Posterior cingulate gyrus (tissue), 11 donors: ENCODE measurements at places on chromosomes 3 and 15.

GRCh38 chr3:98536456-98537017, 4.8 kb downstream of the GPR15 start:
- no peak for DNase-seq

- no peak for DNase-seq
Observed at GRCh38 chr3:82462977-82463376, 701.5 kb upstream of the GBE1 start.

- DNase-seq: no peak
Observed at GRCh38 chr3:99365979-99366378, 272.4 kb upstream of the COL8A1 start.

- no peak for DNase-seq
Observed at GRCh38 chr15:76353023-76353577, 16.5 kb downstream of the ISL2 start.

DNA sequence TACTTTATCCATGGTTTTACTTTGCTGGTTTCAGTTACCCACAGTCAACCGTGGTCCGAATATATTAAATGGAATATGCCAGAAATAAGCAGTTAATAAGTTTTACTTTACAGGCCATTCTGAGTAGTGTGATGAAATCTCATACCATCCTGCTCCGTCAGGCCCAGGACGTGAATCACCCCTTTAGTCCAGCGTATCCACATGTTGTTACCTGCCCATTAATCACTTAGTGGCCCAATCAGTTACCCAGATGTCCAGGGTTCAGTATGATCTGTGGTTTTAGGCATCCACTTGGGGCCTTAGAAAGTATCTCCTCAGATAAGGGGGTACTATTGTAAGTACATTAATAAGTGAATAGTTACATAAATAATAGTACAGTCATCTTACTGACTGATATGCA, 88.0 kb downstream of the TTBK2 start:
- DNase-seq: no peak

DNA sequence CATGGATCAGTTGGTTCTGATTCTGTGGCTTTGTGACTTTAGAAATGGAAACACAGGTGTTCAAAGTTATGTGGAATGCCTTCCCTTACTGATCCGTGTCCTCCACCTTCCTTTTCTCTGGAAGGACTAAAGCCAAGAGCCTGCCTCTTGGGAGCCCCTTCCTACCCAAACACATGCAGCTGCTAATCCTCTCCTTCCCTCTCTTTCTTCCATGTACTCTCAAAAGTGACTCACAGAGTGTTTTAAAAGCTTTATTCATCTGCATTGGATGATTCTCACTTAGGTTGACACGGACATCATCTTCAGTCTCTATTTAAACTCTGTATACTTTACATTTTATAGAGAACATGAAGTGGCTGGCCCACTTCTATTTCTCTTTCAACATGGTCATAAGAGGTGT, 856.5 kb upstream of the ARPP21 start:
- no peak for DNase-seq

DNA sequence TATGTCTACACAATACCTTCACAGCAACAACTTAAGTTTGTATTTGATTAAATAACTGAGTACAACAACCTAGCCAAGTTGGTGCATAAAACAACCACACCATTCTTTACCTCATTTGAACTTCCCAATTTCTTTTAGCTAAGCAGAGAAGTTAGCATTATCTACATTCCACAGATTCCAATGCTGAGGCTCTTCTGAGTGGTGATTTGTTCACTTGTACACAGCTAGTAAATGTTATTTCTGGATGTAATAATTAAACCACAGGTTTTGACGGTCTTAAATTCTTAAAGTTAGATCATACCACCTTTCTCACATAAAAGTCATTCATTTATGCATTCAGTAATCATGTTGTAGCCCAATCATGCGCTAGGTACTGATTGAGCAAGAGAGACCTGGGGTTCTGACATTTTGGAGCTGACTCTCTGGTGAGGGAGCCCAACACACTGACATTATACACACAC, 102.5 kb downstream of the SST start:
- DNase-seq: no peak

DNA sequence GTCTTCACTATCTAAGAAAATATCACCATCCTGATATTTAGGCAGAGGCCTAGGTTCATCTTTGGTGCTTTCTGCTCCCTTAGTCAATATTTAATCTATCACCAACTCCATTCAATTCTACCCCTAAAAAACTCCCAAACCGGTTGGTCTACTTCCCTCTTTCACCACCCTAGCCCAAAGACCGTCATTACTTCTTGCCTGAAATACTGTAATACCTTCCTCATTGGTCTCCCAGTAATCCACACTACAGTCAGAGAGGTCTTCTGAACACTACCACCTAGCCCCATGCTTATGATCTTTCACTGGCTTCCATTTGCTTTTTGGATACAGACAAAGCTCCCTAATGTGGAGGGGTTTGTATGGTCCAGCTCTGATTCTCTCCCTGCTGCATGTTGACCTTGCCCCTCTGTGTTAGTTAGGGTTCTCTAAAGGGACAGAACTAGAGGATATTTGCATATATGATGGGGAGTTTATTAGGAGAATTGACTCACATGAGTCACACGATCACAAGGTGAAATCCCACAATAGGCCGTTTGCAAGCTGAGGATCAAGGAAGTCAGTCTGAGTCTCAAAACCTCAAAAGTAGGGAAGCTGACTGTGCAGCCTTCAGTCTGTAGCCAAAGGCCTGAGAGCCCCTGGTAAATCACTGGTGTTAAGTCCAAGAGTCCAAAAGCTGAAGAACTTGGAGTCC, 36.4 kb upstream of the ATP2C1 start:
- DNase-seq: no peak

DNA sequence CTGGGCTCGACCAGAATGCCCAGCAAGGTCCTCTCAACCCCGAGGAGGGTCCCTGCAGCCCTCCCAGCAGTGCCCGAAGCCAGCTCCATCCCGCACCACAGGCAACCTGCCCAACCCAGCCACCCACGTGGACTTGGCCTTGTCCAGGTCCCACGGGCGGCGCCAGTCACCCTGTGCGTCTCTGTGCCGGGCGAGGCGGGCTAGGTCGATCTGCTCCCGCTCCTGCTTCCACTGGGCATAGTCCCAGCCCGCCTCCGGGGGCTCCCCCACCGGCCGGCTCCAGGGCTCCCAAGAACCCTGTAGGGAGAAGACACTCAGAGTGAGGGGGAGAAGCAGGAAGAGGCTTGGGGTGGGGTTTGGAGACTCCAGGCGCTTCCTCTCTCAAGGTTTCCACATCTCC, 3.1 kb downstream of the CCDC9B start:
- peak; percentile 80 for DNase-seq

DNA sequence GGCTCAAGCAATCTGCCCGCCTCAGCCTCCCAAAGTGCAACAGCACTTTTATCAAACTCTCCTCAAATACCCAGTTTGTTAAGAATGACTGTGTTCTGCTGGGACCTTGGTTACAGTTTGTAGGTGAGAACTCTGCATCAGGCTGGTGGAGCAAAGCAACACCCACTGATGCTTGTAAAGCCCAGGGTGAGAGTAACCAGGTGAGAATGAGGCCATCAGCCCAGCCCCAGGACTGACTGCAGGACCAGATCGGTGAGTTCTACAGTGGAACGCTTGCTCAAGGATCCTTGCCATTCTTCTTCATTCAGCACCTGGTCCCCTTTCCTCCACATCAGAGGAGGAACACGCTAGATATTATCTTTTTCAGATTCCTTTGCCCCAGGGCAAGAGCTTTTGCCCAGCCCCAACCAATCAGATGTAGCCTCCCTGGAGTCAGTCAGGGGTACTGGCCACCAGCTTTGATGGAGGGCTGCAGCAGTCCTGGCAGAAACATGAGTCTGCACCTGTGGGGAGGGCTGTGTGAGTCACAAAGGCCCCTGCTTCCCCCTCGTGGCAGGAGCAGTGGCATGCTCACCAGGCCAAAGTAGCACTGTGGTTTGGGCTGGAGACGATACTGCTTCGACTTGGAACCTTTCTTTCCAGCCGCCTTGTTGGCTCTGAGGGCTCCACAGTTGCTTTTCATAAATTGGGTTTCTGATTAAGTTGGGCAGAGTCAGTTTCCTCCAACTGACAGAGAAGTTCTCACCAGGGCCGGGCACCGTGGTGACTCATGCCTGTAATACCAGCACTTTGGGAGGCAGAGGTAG, 3.5 kb upstream of the SHISA5 start:
- peak; percentile 29 for DNase-seq

- no peak for DNase-seq
Observed at GRCh38 chr3:121566773-121567172, 976 bp upstream of the ARGFX start.

GRCh38 chr15:50134524-50135024, 15.5 kb upstream of the ATP8B4 start:
- DNase-seq: no peak

GRCh38 chr3:58326267-58326900, 6.3 kb upstream of the PXK start:
- no peak for DNase-seq

DNA sequence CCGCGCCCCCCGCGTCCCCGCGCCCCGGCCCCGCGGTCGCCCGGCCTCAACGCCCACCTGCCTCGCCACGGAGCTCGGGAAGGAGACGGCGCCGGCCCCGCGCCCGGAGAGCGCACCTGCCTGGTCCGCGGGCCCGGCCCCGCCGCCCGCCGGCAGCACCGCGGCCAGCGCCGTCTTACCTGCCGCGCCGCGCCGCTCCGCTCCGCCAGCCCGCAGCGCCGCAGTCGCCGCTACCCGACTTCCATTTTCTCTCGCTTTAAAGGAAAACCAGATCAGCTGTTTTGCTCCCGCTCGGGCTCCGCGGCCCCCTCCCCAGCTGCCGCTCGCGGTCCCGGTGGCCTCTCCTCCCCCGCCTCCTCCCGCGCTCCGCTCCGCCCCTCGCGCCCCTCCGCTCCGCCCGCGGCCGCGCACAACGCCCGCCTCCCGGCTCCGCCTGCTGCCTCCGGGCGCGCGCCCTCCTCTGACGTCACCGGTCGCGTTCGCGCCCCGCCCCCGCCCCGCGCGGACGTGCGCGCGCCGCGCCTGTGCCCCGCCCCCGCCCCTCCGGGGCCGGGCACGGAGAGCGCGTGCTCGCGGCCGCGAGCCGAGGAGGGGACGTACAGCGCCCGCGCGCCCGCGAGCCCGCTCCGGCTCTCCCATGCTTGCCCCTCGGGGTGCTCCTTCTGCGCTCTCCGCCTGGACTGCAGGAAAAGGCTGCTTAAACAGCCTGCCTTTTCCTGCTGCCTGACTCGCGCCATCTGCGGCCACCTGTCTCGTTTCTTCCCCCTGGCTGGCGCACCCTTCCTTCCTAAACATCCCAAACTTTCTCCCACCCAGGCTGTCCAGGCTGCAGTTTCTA, 159.8 kb upstream of the CHRNA7 start:
- peak; percentile 88 for DNase-seq

- DNase-seq: no peak
Observed at GRCh38 chr15:58015565-58015964, 49.9 kb downstream of the ALDH1A2 start.

DNA sequence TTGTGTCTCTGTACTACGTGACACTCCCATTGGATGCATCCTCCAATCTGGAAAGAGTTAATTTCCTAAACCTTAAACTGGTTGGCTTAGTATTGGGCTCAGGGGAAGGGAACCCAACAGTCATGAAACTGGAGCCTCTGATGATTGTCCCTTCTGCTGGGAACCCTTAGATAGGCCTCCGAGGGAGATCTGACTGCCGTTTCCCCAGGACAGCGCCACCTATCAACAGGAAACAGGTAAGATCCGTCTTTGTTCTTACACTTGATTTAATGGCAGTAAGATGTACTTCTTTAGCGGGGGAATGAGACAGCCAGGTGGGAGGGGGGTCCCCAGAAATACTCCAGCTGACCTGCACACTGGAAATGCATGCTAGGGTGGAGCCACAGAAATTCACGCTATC, 1749.6 kb downstream of the SI start:
- no peak for DNase-seq

DNA sequence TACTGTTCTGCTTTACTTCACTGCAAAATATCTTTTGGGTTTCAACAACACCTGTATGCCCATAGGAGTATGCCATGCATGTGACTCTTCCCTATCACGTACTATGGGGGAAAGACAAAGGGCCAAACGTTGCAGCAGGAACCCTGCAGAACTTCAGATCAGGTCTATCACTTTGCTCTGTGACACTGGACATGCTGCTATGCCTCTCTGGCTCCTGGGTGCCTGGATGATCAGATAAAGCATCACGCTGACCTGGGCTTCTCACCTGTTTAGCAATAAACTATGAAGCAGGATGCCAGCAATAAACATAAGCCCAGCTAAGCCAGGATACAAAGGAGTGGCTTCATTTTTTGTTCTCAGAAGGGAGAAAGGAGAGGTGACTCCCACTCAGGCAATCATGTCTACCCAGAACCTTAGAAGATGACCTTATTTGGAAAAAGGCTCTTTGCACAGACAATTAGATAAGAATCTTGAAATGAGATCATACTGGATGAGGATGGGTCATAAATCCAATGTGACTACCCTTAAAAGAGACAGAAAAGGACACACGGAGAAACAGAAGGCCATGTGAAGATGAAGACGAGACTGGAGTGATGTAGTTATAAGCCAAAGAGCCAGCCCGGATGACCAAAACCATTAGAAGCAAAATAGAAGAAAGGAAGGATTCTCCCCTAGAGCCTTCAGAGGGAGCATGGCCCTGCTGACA, 19.3 kb downstream of the POMGNT2 start:
- DNase-seq: no peak

DNA sequence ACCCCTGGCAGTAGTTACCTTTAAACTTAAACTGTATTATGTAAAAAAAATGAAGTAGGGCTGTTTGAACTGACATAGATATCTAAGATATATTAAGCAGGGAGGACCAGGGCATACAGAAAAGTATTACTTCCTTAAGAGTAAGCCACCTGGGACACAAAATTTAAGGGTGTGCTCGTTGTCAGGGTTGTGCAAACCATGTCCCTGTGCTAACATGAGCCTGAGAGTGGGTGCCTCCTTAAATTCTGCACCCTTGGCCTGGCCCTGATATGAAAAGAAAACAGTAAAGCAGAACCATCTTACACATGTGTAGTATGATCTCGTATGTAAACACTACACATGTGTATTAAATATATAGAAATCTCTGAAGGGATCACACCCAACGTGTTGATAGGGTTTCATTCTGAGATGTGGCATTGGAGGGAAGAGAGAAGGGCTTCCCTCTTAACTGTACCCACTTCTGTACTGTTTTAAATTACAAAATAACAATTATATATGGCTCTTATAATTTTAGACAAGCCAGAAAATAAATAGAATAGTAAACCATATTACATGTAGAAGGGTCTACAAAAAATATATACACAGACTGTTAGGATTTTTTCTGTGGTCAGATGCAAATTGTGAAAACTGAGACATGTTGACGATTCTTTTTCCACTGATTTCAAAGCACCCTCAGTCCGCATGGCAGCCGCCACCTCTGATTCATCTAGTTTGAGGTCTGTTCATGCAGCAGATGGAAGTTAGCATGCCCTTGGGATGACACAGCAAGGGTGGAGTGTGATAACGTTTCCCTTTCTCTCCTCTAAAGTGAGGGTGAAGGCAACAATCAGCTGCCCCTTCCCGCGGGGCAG, 400.8 kb upstream of the PROK2 start:
- DNase-seq: no peak

GRCh38 chr3:119636249-119636648, 24.1 kb downstream of the POPDC2 start:
- DNase-seq: no peak

DNA sequence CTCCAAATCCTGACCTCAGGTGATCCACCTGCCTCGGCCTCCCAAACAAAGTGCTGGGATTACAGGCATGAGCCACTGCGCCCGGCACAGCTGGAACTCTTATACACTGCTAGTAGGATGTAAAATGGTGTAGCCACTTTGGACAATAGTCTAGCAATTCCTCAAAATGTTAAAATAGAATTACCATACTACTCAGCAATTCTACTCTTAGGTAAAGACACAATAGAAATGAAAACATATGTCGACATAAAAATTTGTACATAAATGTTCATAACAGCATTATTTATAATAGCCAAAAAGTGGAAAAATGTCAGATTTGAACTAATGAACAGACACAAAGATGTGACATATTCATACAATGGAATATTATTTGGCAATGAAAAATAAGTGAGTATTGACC, 33.4 kb downstream of the RAD18 start:
- DNase-seq: no peak
